Stimulated activated CD8-positive, alpha-beta memory T cell treated with anti-CD3 and anti-CD28 coated beads, Interleukin-15, amount 100 ng/mL, for 1 hour (primary cell): ENCODE measurements at places on chromosomes 13 and 19.

GRCh38 chr13:30319130-30319529, 11.8 kb upstream of the KATNAL1 start:
- no peak for DNase-seq

- peak; percentile 37 for DNase-seq
Measured at GRCh38 chr19:19053508-19054314, 10.1 kb upstream of the SLC25A42 start.

- DNase-seq, result no peak
Measured at GRCh38 chr19:21677696-21678418, 89.5 kb downstream of the ZNF100 start.

GRCh38 chr13:38697197-38697596, 10.3 kb downstream of the FREM2 start:
- no peak for DNase-seq

DNA sequence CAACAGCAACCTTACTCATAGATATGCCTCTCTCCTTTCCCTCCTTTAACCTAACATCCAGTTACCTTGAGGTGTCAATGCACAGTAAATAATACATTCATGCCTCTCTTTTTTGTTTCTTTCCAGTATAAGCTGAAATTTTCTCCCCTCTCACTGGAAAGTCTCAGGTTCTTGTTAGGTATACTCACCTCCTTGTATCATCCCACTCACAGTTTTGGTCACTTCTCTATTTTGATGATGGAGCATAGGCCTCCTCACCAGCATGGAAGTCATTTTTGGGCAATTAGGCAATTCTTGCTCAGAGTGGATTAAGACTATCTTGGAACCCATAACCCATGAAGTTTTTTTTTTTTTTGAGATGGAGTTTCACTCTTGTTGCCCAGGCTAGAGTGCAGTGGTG, 5.7 kb upstream of the LGALS14 start:
- DNase-seq, result no peak

- DNase-seq, result no peak
Measured at GRCh38 chr19:38360839-38361631, 13.3 kb upstream of the PSMD8 start.

- DNase-seq, result no peak
Measured at GRCh38 chr19:2097203-2097885, 629 bp downstream of the IZUMO4 start.

DNA sequence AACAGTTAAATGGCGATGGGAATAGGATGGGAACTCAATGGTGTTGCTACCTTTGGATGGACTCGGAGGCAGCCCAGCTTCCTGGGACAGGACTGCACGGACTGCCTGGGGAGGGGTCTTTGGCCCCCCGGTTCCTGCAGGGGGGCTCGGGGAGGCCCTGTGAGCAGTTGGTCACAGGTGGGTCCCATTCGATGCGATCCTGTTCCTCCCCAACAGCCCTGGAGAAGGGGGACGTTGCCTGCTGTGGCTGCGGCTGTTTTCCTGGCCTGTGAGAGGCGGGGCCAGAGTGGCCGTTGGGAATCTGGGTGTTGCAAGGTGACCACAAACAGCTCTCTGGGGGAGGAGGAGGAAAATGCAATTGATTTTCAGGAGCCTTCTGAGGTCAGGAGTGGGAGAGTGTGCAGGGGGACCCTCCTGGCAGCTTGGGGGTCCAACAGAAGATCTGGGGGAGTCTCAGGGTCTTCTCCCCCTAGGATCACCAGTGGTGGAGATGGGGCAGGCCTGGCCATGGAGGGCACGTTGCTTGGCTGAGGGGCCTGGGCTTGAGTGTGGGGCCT, 1.9 kb upstream of the PLPPR3 start:
- DNase-seq, result no peak

GRCh38 chr19:43902399-43902798, 32.7 kb downstream of the ZNF45 start:
- no peak for DNase-seq

- DNase-seq, result no peak
Measured at GRCh38 chr19:11780431-11781020, 13.7 kb downstream of the ZNF441 start.

DNA sequence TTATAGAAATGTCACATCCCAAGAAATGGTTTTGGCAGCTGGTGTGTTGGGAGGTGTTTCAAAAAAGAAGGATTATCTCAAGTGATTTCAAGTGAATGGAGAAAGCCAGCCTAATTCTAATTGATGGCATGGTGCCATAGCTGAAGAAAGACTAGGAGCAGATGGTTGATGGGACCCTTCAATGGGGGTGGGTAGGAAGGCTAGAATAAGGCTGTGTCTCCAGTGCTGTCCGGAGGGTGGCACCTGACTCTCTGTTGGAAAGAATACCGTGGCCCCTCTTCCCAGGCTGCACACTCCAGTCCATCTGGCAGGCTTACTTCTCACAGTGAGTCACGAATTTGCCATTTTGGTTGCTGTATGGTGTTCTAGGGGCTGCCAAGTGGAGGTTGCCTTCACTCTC, 51.0 kb upstream of the GPR12 start:
- no peak for DNase-seq

DNA sequence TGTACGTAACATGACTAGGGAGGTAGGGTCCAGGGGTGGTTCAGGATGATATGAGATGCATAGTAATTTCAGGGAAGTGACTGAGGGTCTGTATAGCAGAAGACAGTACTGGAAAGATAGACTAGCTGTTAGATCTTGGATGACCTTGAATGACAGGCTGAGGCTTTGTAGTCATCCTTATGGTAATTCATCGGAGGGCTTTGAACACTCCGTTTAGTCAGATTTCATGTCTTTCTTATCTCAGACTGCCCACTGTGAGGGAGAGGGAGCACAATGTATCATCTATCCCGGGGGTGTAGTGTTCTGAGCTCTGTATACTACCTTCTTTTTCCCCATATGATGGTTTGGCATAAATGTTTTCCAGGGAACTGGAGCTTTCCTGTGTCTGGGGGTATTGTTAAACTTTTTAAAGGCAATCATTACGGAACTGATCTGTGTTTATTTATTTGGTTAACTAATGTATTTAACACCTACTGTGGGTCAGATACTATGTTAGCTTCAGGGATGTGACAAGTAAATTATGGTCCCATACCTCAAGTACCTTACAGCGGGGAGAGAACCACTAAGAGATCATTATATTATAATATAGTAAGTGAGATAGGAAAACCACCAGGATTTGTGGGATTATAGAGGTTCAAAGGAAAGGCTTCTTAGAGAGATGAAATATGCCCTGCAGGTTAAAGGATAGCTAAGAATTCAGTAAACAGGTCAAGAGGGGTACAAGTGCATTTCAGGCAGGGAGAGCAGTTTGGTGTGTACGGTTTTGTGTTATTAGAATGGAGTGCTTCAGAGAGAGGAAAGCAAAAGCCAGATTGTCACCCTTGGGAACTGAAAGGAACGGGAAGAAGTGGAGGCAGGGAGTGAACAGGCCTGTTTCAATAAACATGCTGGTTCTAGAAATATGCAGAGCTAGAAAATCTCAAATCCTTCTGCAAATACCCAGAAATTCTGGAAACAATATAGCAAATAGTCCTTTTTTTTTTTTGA, 164.8 kb upstream of the KL start:
- DNase-seq, result no peak

DNA sequence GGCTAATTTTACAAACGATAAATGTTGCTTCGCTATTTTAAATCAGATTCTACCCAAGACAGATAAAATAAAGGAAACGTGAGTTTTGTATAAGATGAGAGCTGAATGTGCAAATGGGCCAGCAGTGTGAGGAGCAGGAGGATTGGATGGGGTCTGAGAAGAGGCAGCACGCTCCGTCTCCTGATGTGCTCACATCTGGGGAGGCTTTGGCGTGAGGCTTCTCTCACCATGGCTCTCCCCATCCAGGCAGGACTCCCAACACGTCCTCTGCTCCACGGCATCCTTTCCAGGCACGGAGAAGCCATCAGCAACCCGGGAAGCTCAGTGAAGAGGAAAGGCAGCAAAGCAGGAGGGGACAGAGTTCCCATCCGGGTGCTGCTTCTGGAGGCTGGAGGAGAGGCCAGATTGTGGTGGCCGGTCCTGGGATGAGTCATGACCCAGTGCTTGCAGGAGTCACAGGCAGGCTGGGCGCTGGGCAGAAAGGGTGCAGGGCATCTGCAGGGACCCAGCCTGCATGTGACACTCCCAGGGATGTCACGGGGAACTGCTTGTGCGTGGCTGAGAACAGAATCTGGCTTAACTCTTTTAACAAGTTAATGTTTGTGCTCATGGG, 47.5 kb downstream of the ZNF536 start:
- DNase-seq, result no peak

- no peak for DNase-seq
Measured at GRCh38 chr13:102361113-102361512, 40.7 kb downstream of the FGF14 start.

DNA sequence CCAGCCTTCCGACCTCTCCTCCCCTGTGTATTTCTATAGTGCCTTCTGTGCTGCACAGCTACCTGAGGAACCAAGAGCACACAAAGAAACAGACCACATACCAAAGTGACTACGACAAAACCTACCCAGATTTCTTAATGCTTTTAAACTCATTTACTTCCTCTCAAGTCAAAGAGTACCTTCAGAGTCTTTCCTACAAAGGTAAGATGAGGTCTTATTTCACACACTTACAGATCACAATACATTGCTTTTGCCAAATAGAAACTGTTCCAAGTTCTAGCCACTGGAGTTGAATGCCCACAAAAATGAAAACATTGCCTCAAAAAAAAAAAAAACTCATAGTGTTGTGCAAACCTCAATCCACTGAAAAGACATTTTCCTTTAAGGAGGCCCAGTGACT, 36.4 kb downstream of the TEX26 start:
- DNase-seq, result no peak

GRCh38 chr13:110116072-110116487, 190.9 kb downstream of the COL4A1 start:
- DNase-seq, result no peak

GRCh38 chr13:26342898-26343297, 89.0 kb downstream of the CDK8 start:
- DNase-seq, result no peak

DNA sequence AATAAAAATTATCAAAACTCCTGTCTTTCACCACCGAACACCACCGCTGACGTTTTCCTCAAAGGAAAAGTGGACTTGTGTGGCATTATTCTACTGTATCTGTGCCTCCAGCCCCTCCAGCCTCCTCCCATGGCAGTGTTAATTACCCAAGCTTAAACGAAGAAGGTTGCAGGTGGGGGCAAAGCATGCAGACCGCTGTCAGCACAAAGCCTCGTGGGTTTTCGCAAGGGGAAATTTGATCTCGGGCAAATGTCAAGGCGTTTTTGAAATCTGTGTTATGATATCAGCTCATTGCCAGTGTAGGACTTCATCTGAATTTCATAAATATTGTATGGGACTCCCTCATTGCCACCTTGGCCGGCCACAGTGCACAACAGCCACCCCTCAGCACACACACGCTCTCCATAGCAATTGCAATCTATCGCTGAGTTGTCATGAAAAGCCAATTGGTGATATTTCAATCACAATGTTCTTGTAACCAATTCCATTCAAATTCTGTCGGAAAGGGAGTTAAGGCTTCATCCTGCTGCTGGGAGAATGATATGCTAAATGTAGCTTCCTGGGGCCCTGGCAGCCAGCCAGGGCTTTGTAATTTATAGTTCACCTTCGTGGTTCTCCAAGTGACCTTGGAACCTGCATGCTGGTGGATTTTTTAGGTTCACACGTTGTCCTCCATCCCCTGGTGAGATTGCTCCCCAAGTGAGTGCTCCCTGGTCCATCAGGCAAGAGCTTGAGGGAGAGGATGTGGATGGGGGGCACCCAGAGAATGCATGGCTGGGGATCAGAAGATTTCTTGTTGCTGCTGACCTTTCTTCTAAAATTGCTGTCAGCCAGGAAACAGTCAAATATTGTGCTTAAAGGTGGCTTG, 16.6 kb downstream of the CHST8 start:
- DNase-seq, result no peak

- DNase-seq, result no peak
Measured at GRCh38 chr19:6668691-6669090, 1.3 kb downstream of the TNFSF14 start.

GRCh38 chr19:12628040-12629022, 17.6 kb downstream of the ZNF791 start:
- DNase-seq, result no peak

GRCh38 chr19:5533257-5533656, 34.5 kb downstream of the TINCR start:
- DNase-seq, result no peak

DNA sequence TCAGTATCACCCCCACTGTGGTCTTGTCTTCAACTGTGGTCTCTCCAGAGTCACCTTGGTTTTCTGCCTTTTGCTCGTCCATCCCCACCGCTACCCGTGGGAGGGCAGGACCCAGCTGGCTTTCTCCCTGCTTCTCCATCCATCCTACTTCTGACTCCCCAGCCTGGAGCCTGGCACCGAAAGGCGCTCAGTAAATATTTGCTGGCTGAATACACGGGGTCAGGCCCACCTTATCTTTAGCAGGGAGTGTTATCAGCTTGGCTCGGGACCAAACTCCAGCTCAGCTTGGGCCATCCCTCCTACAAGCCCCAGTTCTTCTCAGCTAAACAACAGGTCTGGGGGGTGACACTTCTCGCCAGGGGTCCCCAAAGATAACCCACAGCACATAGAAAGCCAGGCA, 62.0 kb upstream of the KLF2 start:
- no peak for DNase-seq

GRCh38 chr19:4322942-4323665, 15.5 kb downstream of the STAP2 start:
- no peak for DNase-seq

- no peak for DNase-seq
Measured at GRCh38 chr19:27647423-27647822, 1565.5 kb downstream of the UQCRFS1 start.

DNA sequence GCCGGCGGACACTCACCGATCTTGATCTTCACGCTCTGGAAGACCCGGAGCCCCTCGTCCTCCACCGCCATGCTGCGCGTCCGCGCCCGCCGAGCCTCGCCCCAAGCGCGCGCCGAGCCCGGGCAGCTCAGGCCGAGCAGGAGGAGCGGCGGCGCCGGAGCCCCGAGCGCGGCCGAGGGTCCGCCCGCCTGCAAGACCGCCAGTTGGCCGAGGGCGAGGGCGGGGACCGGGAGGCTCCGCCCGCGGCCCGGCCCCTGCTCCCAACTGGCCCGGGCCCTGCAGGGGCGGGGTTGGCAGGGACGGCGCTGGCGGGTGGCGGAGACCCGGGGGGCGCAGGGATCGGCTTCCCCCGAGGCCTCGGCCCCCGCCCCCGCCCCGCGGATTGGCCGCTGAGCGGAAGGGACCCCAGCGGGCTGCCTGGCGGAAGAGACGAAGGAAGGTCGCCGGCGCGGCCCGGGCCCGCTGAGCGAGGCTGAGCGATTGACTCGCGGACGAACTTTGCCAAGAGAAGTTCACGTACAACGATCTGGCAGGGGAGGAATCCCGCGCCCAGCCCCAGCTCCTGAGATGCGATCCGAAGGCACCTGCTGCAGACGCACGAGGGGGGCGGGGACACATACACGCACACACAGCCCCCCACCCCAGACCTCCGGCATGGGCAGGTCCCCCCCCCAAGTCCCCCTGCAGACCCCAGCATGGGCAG, at the start of gene RASA3:
RASA3 (minus strand) TSS at position 205 of the 703 bp plus-strand sequence; CDS start at position 71, 134 bp downstream.
- DNase-seq, result no peak
